GM23248 (cell line): ENCODE measurements at places on chromosomes 5 and 9. TPM values are rescaled to one million over a fixed set of nuclear protein-coding genes. Genes with fewer than 3 reads are reported as not detected.

FGF1 gene
- 9.2 and 13.8 TPM in 2 replicates for total RNA-seq

PTPN3 gene
- 0.51 and 1.3 TPM in 2 replicates for total RNA-seq

- no peaks in the 10 kb centered on the region for H3K36me3 ChIP-seq
- DNase-seq: peak; percentile 78
- no peaks in the 10 kb centered on the region for H3K27me3 ChIP-seq
- H3K27ac ChIP-seq: peak overlapping the region; percentile 93
Observed at GRCh38 chr5:14039063-14039462, 94.6 kb upstream of the DNAH5 start.

GRCh38 chr5:176731506-176732160, 78.7 kb upstream of the UNC5A start:
- no peak overlapping the region for H3K4me3 ChIP-seq
- peaks cover 55% of the 10 kb centered on the region for H3K27me3 ChIP-seq
- no peak overlapping the region for H3K27ac ChIP-seq
- H3K36me3 ChIP-seq: no peaks in the 10 kb centered on the region
- DNase-seq: no peak

DNA sequence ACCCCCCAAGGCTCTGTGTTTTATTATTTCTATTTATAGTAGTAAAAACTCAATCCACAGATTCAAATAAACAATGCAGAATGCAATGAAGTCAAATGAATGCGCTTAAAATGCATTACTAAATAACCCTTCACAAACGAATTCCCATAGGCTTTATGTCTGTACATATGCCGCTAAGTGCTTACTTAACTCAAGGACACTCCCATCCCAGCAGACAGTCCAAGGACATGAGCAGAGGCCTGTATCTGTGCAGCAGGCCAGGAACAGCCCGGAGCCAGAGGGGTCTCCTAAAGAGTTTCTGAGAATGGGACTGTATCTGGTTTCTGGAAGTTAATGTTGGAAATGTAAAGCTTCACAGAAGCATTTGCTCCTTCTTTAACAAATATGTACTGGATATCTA, 59.8 kb downstream of the MARCHF11 start:
- no peak overlapping the region for H3K4me3 ChIP-seq
- H3K27me3 ChIP-seq: no peaks in the 10 kb centered on the region
- no peaks in the 10 kb centered on the region for H3K36me3 ChIP-seq
- DNase-seq: no peak

- no peaks in the 10 kb centered on the region for H3K27me3 ChIP-seq
- no peak overlapping the region for H3K4me3 ChIP-seq
Observed at GRCh38 chr9:122342323-122343050, 28.3 kb upstream of the PTGS1 start.

DNA sequence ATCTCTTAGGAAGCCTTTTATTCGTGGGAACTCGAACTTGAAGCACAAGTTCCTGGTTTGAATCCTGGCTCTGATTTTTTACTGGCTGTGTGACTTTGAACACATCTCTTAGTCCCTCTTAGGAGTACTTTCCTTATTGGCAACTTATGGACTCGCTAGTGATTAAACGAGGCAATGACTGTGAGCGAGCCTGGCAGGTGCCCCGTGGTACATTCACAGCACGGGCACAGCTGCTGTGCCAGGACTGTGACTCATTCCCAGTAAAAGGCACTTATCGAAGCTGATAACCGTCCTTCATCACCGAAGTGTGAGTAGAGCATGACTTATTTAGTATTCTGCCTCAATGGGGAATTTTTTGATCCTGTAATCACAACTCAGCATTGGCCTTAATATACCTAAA, 22.7 kb downstream of the CFAP90 start:
- DNase-seq: no peak
- no peaks in the 10 kb centered on the region for H3K4me1 ChIP-seq
- H3K27me3 ChIP-seq: peaks cover 10% of the 10 kb centered on the region; the same call in 1 of the 2 replicates
- no peak overlapping the region for H3K4me3 ChIP-seq
- H3K36me3 ChIP-seq: no peaks in the 10 kb centered on the region

DNA sequence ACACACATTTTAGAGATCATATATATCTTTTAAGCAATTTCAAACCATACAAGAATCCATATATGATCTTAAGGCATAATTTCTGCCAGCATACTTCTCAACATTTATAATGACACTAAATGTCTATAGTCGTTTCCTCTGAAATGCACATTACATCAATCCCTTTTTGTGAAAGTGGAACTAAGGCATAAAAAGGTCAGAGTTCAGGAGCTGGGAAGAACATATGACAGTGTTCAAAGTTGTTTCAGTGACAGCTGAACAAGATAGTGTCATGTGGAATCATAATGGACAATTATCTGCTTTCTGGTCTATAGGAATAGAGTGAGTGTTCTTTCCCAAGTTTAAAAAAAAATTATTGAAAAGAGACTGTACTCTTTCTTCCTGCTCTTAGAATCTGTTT, 2.4 kb upstream of the MOB3B start:
- H3K4me3 ChIP-seq: no peak overlapping the region
- no peaks in the 10 kb centered on the region for H3K4me1 ChIP-seq
- no peak for DNase-seq

DNA sequence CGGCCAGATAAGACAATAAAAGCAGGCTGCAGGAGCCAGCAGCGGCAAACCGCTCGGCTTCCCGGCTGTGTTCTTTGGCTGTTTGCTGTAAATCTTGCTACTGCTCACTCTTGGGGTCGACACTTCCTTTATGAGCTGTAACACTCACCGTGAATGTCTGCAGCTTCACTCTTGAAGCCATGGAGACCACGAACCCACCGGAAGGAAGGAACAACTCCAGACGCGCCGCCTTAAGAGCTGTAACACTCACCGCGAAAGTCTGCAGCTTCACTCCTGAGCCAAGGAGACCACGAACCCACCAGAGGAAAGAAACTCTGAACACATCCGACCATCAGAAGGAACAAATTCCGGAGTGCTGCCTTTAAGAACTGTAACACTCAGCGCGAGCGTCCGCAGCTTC, 451.7 kb downstream of the AGTPBP1 start:
- no peaks in the 10 kb centered on the region for H3K4me1 ChIP-seq
- H3K36me3 ChIP-seq: no peaks in the 10 kb centered on the region
- DNase-seq: no peak
- H3K27ac ChIP-seq: no peak overlapping the region
- H3K4me3 ChIP-seq: no peak overlapping the region
- H3K27me3 ChIP-seq: peaks cover 4% of the 10 kb centered on the region

- peak; percentile 44 for DNase-seq
- H3K27me3 ChIP-seq: no peaks in the 10 kb centered on the region
- H3K4me1 ChIP-seq: no peaks in the 10 kb centered on the region
- H3K4me3 ChIP-seq: no peak overlapping the region
- H3K27ac ChIP-seq: no peak overlapping the region
Observed at GRCh38 chr9:75455444-75455921, 367.2 kb downstream of the OSTF1 start.
